Pulmonary artery endothelial cell (primary cell): ENCODE measurements at places on chromosomes 11 and 22. TPM values are rescaled to one million over a fixed set of nuclear protein-coding genes. Genes with fewer than 3 reads are reported as not detected.

DNA sequence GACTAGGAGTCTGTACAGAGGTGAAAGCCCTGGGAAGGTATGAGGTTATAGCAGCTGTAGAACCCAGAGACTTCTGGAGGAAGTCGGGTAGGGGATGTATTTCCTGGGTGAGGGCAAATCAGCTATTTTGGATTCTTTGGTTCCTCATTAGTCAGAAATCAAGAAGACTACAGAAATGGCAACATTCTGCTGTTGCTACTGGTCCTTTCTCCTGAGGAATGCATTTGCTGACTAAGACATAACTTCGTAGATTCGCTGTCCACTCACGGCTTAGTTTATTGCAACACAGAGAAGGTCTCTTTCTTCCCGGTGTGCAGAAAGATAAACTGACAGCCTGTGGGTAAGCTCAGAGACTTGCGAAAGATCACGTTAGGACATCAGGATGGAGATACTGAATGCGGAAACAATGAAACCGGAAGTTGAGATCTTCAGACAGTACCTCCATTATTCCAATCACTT is 25.3 kb upstream of the SESN3 start:
- no peak for DNase-seq

The ACER3 gene
- total RNA-seq = 11.7 and 24.5 TPM in 2 replicates

GRCh38 chr11:77418155-77418970 is 55.5 kb downstream of the PAK1 start:
- no peak for DNase-seq

The OR2AG2 gene
- 0.07 TPM in 2 replicates for total RNA-seq

The C11orf86 gene
- total RNA-seq = not detected in 2 replicates

DNA sequence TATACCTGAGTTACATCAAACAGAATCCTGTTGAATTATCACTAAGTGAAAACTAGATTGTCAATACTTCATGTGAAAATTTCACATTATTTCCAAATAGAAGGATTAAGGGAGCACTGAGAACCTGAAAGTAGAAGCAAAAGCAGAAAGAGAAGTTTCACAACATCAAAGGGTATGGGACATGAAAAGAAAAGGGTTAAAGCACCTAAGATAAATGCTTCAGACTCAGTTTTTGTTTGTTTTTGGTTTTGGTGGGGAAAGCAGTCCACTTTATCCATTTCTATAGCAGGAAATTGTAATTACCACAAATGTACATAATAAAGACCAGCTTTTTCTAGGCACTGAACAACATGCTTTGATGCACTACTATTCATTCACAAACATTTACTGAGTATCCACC is 1069.7 kb upstream of the CCDC90B start:
- no peak for DNase-seq

- no peak for DNase-seq
Observed at GRCh38 chr11:78298291-78298771, 109.6 kb downstream of the USP35 start.

The ADORA2A gene
- 35.5 and 113 TPM in 2 replicates for total RNA-seq

DNA sequence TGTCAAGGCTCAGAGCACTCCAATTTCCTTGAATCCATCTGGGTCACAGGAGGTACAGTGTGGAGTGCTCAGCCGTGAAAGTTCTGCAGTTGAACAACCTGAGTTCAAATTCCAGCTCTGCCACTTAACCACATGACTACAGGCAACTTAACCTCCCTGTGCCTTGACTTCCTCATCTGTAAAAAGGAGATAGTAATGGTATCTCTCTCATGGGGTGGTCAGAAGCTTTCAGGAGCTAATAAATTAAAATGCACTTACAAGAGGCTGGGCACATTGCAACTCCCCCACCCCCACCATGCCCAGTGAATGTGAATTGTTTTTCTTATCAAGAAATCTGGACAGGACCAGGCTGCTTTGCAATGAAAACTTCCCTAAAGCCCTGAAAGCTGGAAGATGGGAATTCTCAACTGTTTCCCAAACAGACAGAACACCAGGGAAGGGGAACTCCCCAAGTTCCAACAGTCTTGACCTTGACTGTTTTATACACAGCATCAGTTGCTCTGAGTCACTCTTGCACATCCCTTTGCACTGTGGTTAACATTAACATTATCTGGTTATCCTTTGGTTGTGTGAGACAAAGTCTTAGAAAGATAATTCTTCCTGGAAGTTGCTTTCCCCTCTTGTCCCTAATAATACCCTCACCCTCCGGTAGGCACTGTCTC is 137.0 kb downstream of the SLC1A2 start:
- DNase-seq = no peak

GRCh38 chr22:19773470-19774040 is 13.0 kb downstream of the TBX1 start:
- no peak for DNase-seq

DNA sequence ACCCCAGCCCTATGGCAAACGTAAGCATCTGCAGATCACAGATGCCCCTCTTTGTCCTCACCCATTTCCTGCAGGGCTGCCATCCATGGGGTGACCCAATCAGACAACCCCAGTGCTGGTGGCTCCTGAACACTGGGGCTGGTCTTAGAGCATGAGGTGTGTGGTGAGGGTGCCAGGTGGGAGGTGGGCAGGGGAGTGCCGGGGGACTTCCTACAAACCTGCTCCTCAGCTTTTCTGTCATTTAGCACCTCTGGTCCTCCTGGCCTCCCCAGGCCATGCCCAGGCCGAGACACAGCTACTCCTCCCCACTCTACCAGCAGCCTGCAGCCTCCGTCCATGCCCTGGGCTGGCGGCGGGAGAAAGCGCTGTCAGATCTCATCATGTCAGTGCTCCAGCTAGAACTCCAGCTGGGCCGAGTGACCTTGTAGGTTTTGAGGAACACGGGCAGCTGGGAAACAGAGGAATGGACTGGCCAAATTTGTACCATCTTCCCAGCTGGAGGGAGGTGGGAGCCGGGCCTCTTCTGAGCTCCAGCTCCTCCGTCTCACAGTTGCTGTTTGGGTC is 157.7 kb upstream of the NECTIN1 start:
- DNase-seq = no peak

GRCh38 chr11:47791774-47792430 is 24.8 kb upstream of the FNBP4 start:
- no peak for DNase-seq

- no peak for DNase-seq
Observed at GRCh38 chr11:31809541-31809856, 1.6 kb downstream of the PAX6 start.

DNA sequence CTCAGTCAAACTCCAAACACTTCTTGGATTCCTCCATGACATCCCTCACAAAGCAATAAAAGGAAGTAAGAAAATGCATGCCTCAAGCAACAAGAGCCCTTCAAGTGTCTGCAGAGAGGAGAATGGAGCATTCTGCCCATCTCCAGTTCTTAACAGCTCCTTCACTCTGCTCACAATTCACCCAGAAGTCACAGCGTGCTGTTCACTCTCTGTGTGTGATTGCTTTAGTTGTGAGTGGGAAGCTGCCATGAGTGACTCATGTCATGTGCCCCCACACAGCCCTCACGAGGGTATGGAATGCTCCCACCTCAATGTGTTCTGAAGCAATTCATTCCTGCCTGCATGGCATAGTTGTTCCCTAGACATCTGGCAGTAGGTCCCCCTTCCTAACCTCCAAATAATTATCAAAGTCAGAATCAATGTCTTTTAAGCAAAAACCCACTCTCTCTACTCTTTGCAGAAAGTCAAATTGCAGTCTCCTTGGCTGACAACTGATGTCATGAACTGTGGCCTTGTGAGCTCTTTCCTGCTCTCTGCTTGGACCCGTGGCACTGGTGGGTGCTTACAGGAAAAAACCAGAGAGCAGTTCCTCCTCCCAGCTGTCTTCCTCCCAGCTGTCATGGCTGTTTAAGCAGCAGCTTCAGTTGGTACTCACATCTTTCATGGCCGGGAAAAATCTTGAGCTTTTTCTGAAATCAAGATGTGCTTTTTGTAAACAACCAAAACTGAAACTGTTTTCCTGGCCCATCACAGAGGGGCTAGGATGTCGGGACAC is 112.1 kb upstream of the SPON1 start:
- DNase-seq = no peak

- DNase-seq = no peak
Observed at GRCh38 chr22:33020721-33021120, 37.5 kb downstream of the SYN3 start.

The CLTCL1 gene
- 4.4 and 6.2 TPM in 2 replicates for total RNA-seq

GRCh38 chr11:72786305-72787215 is 7.3 kb downstream of the STARD10 start:
- DNase-seq = no peak

The ABCG4 gene
- 0.20 and 0.35 TPM in 2 replicates for total RNA-seq

DNA sequence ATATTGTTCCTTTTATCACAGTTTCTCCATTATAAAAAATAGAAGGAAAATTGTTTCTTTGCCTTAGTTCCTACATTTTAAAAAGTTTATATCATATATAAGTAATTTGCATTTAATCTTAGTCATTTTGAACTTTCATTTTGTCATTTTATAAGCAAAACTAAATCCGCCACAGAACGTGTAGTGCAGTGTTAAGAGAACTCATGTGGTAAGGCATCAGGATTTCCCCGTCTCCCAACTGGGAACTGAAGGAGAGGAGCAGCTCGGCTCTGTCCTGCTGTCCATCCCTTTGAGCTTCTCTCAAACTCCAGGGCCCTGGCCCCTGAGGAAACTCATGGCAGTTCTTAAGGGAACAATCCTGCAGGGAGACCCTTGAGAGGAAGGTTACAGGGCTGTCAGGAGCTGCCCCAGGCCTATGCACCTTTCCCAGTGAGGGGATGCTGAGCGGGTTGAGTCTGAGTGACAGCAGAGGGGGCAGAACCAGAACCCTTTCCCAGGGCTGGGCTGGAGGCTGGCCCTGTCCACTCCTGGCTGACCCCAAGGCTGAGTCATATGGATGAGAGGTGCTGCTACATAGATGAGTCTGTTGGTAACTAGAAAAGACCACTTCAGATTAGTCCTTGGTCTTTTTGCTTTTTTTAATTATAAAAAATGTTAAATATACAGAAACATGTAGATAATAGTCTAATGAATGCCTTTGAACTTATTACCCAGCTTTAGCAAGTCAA is 333.1 kb downstream of the TBC1D22A start:
- DNase-seq = no peak

DNA sequence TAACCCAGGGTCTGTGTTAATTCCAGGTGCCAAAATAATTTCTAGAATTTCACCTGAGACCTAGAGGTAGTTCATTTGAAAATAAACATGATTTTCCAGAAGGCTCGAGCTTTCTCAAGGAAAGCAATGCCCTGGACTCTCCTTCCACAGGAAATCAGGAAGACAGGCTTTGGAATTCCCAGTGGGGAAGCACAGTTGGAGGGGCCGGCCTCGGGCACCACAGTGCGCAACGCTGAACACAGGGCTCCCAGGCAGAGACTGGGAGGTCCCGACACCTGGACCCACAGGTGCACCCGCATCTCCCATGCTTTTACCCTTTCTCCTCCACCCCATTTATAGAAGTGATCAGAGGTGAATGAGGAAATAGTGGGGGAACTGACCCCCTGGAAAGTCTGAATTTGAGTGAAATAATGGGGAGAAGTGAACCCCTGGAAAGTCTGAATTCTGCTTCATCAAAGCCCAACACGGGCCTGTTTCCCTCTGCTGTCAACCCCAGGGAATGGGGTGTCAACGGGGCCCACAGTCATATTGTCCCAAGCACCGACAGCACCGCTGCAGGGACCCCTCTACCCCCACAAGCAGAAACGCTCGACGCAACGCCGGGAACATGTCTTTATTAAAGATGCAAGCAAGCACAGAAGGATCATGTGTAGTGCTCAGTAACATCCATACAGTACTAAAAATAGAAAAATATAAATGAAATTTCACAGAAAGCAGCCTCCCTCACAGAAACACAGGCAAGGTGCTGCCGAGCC is 12.0 kb upstream of the EFCAB6 start:
- DNase-seq = no peak

- peak; percentile 10 for DNase-seq
Observed at GRCh38 chr11:70191495-70192140, 11.5 kb upstream of the FADD start.

DNA sequence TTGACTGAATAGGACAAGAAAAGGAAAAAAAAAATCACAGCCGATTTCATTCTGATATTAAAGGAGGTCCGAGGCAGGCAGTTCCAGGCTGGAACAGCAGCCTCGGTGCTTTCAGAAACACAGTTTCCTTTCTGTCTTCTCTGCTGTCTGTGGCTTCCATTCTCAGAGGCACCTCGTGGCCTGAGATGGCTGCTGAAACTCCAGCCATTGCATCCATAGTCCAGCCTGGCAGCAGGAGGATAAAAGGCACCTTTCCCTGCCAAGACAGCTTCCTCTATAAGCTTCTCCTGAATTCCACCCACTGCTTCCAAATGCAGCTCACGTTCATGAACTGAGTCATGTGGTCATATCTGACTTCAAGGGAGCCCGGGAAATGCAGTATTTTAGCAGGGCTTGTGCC is 390.5 kb downstream of the TBC1D22A start:
- no peak for DNase-seq

DNA sequence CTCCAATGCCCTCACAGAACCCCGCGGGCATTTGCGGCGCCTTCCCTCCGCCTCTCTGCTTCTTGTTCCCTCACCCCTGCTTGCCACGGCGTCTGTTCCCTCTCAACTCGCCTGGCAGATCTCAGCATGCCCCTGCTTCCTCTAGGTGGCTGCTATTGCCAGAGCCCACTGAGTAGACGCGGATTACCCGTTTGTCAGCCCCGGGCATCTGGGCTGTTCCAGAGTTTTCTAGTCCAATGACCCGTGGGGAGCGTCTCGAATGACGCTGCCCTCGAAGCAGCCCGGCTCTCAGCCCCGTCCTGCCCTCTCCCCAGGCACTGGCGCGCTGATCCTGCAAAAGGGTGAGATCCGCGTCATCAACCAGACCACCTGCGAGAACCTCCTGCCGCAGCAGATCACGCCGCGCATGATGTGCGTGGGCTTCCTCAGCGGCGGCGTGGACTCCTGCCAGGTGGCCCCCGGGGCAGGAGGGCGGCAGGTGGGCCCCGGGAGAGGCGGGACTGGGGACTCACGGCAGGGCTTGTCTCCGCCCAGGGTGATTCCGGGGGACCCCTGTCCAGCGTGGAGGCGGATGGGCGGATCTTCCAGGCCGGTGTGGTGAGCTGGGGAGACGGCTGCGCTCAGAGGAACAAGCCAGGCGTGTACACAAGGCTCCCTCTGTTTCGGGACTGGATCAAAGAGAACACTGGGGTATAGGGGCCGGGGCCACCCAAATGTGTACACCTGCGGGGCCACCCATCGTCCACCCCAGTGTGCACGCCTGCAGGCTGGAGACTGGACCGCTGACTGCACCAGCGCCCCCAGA is 49.7 kb downstream of the ST14 start:
- DNase-seq = no peak

- DNase-seq = no peak
Observed at GRCh38 chr11:103644676-103645075, 391.8 kb upstream of the DDI1 start.

DNA sequence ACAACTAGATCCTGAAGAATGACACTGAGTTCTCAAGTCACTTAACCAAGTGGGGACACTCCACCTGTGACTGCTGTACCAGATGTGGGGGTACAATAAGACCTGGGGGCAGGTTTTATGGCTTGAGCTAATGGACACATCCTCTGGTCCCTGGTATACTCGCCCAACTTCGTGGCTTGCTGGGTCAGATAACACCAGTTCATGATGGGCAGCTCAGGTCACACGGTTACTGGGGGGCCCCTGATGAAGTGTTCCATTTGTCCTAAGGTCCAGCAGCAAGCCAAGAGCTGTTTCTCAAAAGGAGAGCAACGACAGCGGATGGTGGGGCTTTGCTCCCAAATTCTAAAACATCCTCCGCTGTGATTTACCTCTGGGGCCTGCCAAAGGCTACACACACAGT is 1368.4 kb downstream of the BRD1 start:
- no peak for DNase-seq
